NCI-H2107 (cell line): ENCODE measurements at places on chromosomes 11 and 22.

DNA sequence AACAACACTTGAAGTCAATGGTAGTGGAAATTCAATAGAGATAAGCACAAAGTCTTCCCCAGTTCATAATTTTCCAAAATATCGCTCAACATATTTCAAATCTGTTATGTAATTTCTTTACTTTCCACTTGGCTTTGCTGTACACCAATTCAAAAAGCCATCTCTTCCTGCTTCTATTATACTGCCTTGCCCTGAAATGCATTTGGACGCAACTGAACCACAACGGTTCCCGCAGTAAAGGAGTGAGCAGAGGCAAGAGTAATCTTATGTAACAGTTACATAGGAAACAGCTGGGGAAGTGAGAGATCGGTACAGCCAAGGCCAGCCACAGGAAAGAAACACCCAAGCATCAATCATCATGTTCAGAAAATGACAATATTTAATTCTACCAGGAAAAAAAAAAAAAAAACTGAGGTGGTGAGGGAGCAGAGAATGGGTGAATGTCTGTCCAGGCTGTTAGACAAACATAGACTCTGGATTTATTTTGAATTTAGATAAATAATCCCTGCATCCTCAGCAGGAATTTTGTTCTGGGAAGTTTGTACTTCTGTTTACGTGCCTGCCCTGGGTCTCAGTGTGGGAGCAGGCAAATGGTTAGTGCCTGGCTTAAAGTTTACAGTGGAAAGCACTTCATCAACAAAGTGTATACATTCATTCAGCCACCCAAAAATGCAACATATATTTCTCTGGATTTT is 392.2 kb downstream of the ETS1 start:
- no peak for DNase-seq

GRCh38 chr11:86934582-86934900 is 20.7 kb downstream of the FZD4 start:
- DNase-seq = no peak

DNA sequence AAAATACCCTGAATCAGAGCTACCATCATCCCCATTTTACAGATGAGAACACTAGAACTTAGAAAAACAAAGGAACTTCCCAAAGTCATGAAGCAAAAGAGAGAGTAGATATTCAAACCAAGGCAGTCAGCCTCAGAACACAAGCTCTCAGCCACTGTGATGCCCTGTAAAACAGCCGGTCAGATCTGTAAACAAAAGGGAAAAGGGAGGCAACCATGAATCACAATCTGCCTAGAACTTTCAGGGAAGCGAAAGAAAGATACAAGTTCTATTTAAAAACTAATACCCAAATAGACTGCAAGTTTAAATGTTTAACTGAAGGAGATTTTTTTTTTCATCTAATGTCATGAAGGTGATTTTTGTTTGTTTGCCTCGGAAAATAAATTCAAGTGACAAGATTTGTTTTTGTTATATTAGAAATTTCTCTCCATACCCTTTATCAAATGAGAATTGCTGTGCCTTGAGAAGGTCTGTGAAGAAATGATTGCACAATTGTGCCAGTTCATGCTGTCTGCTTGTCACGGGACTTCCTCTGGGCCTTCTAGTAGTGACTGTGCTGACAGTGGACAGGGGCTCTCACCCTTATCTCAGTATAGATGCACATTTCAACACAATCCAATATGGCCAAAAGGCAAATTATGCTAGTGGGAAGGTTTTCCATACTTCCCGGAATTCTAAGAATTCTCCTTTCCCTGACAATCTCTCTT is 11.7 kb downstream of the SAA1 start:
- no peak for DNase-seq

DNA sequence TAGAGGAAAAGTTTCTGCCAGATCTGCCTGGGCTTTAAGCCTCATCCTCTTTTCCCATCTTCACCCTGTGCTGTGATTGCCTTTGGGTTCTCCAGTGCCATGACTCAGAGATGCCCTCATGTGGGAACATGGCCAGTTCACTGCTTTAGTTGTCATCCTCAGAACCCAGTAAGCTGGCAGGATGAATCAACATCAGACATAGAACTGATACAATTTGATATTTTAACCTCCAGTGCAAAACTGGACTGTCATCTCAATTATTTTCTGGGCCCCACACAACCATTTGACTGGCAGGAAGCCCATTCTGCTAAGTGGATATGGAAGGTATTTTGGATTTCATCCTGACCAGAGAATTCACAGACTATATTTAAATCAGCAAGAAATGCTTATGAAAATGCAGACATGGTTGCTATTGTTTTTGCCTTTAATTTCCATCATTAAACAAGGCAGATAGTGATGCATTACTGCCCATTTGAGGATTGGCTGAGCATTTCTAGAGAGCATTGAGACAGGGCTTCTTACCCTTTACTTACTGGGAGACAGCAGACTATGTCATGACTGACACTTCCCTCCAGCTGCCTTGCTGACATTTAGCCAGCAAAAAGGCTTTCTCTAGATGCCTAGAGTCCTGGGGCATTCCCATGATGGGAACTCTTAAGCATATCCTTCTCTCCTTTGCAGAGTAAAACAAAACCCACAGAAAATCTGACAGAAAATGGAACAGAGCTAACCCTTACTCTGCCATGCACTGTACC is 327.1 kb upstream of the MTNR1B start:
- DNase-seq = no peak

DNA sequence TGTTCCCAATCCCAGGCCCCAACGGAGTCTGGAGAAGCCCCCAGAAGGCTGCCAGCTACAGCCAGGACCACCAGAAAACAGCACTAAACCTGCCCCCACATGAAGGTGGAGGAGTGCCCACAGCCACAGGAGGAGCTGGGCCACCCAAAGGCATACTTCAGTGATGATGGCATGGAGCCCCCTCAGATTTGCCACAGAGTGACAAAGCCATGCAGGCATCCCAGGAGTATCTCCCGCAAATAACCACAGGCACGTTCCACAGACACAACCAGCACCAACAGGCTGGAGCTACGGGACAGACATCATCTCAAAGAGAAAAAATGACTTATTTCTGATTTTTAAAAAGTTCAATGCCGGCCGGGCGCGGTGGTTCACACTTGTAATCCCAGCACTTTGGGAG is 10.6 kb downstream of the CARS1 start:
- DNase-seq = no peak

DNA sequence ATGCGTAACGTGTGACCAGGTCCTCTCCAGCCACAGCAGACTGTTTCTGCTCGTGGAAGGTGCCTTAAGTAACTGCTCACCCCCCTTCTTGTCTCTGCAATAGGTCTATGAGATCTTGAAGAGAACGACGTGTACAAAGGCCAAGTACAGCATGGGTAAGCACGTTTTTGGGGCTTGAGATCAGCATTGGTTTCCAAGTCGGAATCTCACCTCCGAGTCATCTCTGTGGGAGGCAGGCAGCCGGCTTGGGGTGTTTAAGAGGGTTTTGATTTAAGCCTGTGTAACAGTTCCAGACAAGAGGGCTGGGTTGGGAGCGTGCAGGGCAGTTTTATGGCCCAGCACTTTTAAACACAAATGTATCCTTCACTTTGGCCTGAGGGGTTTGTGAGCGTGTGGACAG is 30.1 kb downstream of the ANO1 start:
- DNase-seq = no peak

DNA sequence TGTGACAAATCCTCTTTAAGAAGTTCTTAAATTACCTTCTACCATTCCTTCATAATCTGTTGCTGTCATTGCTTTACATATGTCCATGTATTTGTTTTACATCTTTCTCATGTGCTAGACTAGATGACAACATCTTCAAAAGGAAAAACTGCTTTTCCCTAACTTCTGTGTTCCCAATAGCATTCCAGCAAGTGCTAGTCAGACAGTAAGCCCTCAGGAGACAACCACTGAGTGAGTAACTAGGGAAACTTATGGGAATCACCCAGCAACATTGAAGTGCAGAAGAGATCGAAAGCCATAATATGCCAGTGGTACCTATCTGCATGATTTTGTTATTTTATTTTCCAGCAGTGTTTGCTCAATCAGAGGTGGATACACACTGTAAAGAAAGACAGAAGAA is 889.7 kb upstream of the API5 start:
- DNase-seq = no peak

- DNase-seq = no peak
These were observed 557 bp downstream of the RANGAP1 start for GRCh38 chr22:41285441-41285819.

DNA sequence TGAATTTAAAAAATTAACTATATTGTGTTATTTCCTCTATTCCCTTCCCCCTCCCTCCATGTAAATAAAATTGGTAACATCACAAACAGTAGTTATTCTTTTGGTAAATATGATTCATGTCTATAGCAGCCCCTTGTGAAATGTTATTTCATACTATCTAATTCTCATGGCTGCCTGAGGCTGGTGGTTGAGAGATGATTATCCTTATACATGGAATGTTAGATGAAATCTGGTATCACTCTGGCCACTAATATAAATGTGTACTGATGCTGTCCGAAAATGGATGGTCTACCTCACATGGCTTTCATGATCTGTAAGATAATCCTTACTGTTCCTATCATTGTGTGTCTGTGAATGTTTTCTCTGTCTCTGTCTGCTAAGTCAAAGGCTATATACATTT is 25.0 kb upstream of the EXPH5 start:
- DNase-seq = no peak

DNA sequence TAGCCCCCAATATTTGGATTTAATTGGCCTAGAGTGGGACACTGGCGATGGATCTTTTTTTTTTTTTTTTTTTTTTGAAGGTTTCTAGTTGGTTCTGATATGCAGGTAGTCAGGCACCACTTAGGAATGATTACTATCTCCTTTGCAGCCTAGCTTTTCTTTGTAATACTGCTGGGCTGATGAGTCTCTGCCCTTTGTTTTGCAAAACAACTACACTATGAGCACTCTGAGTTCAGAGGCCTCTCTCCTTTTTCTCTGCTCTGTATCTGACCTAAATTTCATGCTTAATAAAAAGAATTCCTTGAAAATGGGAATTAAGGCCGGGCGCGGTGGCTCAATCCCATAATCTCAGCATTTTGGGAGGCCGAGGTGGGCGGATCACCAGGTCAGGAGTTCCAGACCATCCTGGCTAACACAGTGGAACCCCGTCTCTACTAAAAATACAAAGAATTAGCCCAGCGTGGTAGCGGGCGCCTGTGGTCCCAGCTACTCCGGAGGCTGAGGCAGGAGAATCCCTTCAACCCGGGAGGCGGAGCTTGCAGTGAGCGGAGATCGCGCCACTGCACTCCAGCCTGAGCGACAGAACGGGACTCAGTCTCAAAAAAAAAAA is 1312.3 kb downstream of the FAM181B start:
- no peak for DNase-seq

DNA sequence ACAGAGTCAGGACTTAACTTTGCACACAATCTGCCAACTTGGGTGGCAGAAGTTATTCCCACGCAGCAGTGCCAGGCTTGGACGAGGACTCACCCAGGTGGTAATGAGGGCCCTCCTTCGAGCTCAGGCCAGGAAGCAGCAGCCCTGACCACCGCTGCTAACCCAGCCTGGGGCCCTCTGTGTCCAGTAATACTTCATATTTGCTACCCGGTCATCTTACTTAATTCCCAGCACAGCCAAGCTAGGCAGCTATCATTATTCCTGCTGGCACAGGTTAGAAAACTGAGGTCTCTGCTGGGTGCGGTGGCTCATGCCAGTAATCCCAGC is 15.4 kb upstream of the LRP5 start:
- DNase-seq = no peak

DNA sequence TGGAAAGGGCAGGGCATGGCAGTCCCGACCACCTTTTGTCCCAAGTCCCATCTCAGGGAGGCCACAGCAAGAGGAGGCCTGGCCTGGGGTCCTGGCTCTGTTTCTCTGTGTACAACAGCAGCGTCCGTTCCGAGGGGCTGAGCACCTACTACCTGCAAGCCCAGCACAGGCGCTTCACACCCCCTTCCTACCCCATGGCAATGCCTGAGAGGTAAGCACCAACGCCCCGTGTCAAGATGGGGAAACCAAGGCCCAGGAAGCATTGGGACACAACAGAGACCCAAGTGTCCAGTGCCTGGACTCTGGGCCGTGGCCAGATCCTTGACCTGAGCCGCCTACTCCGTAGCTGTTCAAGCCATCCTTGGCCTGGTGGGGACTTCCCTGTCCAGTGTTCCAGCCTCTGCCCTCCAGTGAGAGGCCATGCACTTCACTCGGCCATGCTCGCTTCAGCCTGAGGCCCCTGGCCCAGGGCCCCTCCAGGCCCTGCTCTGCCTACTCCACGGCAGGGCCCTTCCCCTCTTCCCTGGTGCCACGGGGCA is 14.3 kb upstream of the TCF20 start:
- no peak for DNase-seq

GRCh38 chr11:124899383-124900145 is 1.9 kb upstream of the ROBO4 start:
- no peak for DNase-seq

DNA sequence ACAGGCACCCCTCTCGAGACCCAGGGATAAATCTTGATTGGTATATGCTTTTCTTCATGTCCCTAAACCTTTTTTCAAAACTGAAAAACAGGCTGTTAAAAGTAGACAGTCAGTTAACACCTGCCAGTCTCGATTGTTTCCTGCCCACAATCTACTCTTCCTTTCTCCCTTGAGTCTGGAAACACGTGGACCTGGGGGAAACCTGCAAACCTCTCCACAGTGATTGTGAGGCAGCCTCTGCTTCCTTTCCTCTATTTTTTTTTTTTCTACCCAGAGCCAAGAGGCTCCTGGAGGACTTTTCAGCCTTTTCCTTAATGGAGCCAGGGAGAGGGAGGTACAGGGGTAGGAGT is 69.4 kb upstream of the CLMP start:
- DNase-seq = no peak

DNA sequence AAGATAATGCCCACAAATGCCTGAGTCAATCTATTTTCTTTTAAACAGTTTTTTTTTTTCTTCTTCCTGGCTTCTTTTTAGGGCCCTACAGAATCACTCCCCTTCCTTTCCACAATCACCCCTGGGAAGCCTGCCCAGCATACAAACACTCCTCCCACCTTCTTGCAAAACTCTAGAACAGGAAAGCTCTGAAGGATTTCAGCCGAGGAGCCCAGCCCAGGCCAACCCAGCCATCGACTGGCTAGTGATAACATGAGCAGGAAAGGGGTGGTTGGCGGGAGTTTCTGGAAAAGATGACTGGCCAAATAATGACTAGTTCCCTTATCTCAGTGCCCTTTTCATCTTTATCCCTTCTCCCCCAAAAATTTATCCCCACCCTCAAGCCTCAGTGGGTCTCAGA is 68.2 kb downstream of the USP35 start:
- no peak for DNase-seq

DNA sequence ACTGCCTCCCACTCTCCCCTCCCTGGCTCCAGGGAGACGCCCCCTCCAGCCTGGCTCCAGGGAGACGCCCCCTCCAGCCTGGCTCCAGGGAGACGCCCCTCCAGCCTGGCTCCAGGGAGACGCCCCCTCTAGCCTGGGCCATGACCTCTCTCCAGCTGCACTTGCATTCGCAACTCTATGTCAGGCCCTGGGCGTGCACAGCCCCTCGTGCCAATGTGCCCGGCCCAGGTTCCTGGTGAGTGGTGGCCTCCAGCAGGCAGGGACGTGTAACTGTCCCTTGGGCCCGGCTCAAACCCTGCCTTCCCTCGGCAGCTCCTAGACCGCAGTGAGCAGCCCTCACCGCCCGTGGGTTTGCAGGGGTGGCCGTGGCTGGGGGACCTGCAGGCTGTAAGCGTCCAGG is 6.9 kb downstream of the MUC6 start:
- no peak for DNase-seq

- DNase-seq = no peak
These were observed 1.8 kb upstream of the FIBIN start for GRCh38 chr11:26992031-26992541.

GRCh38 chr11:128725630-128726319 is 31.9 kb downstream of the FLI1 start:
- no peak for DNase-seq
